ENCODE measurements at places on chromosomes 1 and 21.
A peak's percentile ranks its signal among the peaks of the same experiment; 100 is the strongest.

- no peak for DNase-seq
These were observed 195.8 kb downstream of the TPR start for GRCh38 chr1:186179231-186179630.

DNA sequence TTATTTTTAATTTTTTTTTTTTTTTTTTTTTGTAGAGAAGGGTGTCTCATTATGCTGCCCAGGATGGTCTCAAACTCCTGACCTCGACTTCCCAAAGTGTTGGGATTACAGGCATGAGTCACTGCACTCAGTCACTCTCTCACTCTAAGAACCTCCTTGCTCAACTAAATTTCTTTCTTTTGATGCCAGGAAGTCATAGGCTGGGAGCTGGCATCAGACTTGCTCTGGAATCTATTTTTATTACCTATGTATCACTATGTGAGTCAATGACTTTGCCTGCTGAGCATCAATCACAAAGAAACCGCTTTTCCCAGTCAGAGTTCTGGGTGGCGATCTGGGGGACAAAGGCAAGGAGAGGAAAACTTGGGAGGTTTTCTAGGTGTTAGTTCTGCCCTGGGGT, 35.5 kb upstream of the PARP1 start:
- no peak for DNase-seq

DNA sequence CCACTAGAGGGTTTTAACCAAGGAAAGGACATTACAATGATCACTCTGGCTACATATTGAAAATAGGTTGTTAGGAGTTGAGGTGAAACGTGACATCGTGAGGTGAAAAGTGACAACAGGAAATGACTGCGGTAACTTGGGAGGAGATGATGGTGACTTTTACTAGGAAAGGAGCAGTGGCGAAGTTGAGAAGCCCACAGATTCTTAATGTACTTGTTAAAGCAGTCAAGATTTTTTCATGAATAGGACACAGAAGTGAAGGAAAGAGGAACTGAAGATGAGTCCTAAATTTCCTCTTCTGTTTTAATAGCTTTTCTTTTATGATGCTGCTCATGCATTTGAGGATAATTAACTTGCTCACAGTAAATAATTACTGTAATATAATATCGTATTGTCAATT, 59.5 kb downstream of the OMA1 start:
- DNase-seq = no peak

- peak; percentile 41 for DNase-seq
These were observed 299.1 kb downstream of the PCP4 start for GRCh38 chr21:40166291-40166843.

GRCh38 chr1:147627435-147628110, 42.8 kb downstream of the ACP6 start:
- DNase-seq = peak; percentile 60

- DNase-seq = no peak
These were observed 38.4 kb downstream of the LEPR start for GRCh38 chr1:65458730-65459396.
